ENCODE measurements at places on chromosomes 3 and 15.

- no peak for DNase-seq
Observed at GRCh38 chr3:171487382-171487781, 27.2 kb upstream of the TNIK start.

GRCh38 chr3:133592843-133593242 lies 19.4 kb downstream of the CDV3 start:
- no peak for DNase-seq

DNA sequence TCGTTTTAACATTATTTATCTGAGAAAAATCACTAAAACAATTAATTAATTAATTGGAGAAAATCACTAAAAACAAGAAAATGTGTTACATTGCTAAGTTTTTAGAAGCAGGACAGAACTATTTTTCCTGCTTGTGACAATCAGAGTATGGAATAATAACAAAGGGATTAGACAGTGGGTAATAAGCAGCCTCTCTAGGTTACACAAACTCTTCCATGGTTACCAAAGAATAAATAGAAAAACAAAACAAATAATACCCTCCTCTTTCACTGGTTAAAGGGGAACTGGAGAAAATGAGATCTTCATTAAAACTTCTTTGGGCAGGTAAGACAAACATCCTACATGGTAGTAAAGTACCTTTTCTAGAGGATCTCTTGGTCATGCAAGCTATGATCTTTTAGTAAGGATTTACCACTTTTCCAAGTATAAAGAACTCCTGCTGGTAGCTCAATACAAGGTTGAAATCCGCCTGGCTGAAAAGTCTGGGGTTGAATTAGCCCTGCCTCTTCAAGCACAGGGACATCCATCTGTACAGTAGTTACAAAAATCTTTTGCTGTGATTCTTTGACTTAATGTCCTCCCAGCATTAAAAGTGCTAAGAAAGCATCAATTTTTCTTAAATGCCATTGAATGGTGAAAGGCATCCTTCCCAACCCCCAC lies 2.5 kb upstream of the PLCH1 start:
- no peak for DNase-seq

DNA sequence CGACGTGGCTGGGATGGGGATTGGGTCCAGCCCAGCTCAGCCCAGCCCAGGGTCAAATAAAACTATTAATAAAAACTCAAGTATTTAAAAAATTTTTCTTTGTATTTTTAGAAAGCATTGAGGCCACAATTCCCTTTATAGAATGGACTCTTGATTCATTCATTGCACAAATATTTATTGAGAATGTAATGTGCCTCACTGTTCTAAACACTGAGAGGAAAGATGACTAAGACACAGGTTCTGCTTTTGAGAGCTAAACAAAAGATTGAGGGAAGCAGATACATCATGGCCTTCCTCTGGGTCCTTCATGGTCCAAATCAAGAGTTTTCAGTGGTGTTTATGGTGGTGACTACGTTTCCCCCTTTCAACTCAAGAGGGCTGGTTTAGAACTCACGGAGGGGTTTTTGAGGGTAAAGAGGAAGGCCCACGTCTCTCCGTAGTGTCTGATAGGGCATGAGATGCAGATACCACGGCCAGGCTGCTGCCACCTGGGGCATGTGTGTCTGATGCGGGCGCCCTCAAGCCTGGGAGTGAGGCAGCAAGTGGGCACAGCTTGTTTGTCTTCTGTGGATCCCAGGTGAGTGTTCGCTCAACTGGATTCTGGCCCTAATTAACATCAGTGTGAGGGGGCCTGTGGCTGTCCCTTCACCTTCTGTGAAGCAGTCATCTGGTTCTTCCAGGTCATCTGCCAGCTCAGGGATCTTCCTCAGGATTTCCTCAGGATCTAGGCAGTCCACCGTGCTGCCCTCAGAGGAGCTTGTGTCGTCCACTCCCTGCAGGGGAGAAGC lies 73.5 kb upstream of the SCN5A start:
- no peak for DNase-seq

GRCh38 chr15:80434926-80435720 lies 30.9 kb downstream of the ARNT2 start:
- no peak for DNase-seq

- DNase-seq = no peak
Observed at GRCh38 chr15:52734329-52734728, 55.1 kb upstream of the ATOSA start.

DNA sequence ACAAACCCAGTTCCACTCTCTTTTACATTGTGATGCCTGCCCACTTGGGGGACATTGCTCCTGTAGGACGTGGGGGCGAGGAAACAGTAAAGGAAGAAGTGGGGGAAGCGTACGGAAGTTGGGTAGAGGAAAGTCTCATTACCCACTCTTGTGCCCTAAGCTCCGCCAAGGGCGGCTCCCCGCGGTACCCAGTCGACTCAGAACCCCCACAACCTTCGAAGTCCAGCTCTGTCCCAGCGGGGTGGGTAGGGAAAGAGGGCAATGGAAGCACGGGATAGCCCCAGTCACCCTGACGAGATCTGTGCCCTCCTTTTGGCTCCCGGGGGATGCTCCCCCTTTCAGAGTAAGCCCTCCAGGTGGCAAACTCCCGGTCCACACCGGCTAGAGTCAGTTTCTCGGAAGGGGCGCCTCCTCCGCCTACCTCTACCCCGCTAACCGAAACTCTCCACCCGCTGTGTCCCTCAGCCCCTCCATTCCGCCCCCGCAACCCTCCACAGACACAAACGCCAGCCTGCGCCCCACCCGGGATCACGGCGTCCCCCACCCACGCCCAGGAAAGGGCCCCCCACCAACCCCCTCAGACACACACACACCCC lies 527 bp downstream of the CSNK1G1 start:
- DNase-seq = peak; percentile 16

GRCh38 chr3:18510947-18511346 lies 85.8 kb upstream of the SATB1 start:
- no peak for DNase-seq

- DNase-seq = no peak
Observed at GRCh38 chr3:115239717-115240116, 92.6 kb upstream of the ZBTB20 start.

- DNase-seq = no peak
Observed at GRCh38 chr3:195511136-195511535, 32.0 kb downstream of the PPP1R2 start.

GRCh38 chr3:184472723-184473428 lies 88.7 kb upstream of the EPHB3 start:
- no peak for DNase-seq

GRCh38 chr3:112116748-112117186 lies 16.3 kb downstream of the GCSAM start:
- DNase-seq = no peak

DNA sequence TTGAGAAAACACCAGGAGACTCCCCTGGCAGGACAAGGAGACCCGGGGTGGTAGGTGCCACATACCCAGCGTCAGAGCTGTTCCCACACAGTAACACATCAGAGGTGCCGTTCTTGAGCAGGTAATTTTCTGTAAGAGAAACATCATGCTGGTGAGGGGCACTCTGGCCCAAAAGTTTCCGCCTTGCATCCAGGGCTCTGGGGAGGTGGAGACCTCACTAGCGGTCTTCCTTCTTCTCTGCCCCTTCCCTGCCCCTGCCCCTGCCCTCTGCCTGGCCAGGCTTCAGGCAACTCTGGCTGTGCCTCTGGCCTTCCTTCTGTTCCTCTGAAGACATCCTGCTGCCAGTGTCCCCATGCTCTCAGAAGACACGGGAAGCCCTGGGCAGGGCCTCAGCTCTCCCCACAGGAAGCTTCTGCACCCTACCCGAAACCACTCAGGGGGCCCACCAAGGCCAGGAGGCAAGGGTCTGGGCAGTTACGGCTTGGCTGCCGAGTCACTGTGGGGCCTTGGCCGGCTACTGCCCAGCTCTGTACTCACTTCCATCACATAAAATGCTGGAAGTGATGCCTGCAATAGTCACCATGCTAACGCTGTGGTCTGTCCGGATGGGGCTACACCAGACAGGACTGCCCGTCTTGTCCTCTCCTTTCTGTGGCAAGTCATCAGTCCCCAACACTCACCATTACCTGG lies 41.3 kb downstream of the SCN5A start:
- DNase-seq = no peak

- peak; percentile 50 for DNase-seq
Observed at GRCh38 chr3:105686278-105686897, 182.4 kb downstream of the CBLB start.

DNA sequence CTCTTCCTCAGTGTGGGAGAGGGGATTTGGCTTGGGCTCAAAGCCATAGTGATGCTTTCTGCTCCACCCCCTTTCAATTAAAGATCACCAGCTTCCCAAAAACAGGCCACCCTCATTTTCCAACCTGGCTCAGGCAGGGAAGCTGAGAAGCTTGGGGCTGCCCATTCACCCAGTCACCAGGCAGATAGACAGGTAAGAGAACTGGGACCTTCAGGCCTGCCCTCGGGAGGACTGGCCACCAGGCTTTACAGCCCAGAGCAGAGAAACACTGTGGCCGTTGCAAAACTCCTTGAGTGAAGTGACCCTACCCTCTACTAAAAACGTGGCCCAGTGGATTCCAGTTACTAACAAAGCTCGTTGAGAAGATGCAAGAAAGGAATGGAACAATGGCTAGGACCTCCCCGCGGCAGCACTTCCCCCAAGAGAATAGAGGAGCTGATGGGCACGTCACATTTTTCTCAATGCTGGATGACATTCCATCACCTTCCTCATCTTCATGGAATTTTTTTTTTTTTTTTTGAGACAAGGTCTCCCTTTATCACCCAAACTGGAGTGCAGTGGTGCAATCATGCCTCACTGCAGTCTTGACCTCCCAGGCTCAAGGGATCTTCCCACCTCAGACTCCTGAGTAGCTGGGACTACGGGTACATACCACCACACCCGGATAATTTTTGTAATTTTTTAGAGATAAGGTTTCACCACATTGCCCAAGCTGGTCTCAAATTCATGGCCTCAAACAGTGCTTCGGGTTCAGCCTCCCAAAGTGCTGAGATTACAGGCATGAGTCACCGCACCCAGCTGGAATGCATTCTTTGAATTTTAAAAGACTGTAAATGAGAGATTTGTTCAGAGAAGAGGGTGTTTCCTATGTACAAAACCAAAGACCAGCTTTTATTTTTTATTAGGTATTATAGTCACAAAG lies 37.9 kb downstream of the LIPC start:
- no peak for DNase-seq

- DNase-seq = no peak
Observed at GRCh38 chr3:127014536-127015281, 31.8 kb downstream of the PLXNA1 start.

GRCh38 chr3:10501664-10502052 lies 3.7 kb downstream of the ATP2B2 start:
- DNase-seq = no peak

DNA sequence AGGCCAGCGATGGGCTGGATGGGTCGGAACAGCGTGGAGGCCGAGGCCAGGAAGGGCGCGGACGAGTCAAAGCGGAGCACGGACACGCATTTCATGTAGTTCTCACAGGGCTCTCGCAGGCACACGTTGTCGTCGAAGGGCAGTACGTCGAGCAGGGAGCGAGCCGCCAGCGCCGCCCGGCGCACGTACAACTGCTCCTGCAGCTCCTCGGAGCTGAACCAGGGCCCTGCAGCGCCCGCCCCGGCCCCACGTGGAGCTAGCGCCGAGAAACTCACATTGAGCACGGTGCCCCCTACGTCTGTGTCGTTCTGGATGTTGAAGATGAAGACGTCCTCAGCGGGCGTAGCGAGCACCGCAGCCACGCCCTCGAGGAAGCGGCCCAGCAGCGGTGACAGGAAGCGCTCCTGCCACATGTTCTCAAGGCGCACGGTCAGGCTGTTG lies 5.8 kb downstream of the CELSR3 start:
- peak; percentile 51 for DNase-seq

- no peak for DNase-seq
Observed at GRCh38 chr15:25623708-25624107, 184.9 kb upstream of the UBE3A start.

DNA sequence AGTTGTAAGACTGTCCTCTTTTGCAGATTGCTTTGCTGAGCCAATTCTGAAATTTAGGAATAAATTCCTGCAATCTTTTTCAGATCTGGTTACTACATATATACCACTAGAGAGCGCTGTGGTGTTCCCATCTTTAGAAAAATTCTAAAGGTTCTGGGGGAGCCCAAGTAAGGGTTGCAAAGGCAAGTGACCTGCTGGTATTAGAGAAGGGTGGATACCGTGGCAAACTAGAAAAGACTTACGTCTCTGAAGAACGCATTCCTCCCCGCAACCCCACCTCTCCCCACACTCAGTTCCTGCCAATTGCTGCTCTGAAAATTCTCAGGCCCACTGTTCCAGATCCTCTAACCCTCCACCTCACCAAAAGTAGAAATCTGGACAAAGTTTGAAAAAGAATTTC lies 48.5 kb downstream of the EFHB start:
- peak; percentile 46 for DNase-seq

- DNase-seq = peak; percentile 49
Observed at GRCh38 chr15:87597346-87598052, 659.0 kb downstream of the NTRK3 start.

DNA sequence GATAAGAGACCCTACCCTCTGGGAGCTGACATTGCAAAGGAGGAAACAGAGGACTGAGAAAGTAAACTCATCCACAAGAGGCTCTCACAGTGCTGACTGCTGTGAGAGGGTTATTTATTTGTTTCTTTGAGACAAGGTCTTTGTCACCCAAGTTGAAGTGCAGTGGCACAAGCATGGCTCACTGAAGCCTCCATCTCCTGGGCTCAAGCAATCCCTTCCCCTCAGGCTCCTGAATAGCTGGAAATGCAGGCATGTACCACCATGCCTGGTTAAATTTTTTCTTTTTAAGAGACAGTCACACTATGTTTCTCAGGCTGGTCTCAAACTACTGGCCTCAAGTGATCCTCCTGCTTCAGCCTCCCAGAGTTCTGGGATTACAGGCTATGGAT lies 52.8 kb downstream of the FBLN2 start:
- DNase-seq = no peak

DNA sequence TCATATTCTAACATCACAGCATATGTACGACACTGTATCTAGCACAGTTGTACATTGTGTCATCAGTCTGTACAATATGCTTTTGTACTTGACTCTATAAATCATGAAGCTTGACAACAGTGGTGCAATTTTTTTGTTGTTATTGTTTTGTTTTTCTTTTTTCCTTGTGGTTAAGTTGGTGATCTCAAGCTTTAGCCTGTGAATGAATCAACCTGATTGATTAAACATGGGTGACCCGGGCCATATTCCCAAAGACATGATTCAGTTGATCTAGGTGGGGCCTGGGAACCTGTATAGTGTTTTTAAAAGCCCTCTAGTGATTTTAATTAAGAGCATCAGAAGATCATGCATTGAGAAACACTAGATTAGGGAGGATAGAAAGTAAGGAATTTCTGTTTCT lies 101.8 kb upstream of the AADACL2 start:
- DNase-seq = no peak

- DNase-seq = no peak
Observed at GRCh38 chr3:48397767-48398681, 26.0 kb downstream of the FBXW12 start.

- no peak for DNase-seq
Observed at GRCh38 chr3:140423146-140423545, 254.7 kb upstream of the TRIM42 start.

DNA sequence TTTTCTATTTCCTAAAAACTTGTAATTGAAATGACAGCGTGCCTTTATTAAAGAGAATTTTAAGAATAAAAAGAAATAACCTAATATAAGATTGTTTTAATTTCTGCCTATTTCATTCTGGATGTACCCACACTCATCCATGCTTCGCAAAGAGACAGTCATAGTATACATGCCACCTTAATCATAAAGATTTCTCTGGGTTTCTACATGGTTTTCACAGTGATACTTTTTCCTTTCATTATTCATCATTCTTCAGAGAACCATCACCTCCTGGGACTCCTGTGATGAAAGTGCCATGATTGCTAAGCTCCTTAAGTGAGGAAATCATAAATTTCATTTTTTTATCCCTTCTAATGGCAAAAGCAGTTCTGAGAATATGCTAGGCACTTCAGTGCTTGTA lies 4.3 kb upstream of the CCR8 start:
- DNase-seq = no peak

Data from CD4-positive, alpha-beta T cell treated with Interleukin-21 for 1 hour (primary cell).